ENCODE measurements at places on chromosomes 1 and 21. TPM values are rescaled to one million over a fixed set of nuclear protein-coding genes. Genes with fewer than 3 reads are reported as not detected.

DNA sequence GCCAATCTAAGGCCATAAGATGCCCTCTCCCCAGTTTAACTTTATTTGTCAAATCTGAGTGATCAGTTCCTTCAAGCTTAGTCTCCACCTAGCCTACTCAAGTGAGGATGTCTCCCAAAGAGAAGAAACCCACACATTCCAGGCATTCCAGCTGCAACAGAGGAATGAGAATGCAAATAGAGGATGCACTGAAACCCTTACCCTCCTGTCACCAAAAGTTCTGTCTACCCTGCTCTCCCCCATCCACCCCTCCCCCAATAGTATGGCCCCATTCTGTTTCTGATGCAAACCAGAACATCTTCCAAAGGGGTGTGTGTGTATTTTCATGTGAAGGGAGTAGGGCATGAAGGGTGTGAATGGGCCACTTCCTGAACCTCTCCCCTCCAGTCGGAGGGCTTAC, 3.0 kb downstream of the DUSP23 start:
- DNase-seq: no peak

DNA sequence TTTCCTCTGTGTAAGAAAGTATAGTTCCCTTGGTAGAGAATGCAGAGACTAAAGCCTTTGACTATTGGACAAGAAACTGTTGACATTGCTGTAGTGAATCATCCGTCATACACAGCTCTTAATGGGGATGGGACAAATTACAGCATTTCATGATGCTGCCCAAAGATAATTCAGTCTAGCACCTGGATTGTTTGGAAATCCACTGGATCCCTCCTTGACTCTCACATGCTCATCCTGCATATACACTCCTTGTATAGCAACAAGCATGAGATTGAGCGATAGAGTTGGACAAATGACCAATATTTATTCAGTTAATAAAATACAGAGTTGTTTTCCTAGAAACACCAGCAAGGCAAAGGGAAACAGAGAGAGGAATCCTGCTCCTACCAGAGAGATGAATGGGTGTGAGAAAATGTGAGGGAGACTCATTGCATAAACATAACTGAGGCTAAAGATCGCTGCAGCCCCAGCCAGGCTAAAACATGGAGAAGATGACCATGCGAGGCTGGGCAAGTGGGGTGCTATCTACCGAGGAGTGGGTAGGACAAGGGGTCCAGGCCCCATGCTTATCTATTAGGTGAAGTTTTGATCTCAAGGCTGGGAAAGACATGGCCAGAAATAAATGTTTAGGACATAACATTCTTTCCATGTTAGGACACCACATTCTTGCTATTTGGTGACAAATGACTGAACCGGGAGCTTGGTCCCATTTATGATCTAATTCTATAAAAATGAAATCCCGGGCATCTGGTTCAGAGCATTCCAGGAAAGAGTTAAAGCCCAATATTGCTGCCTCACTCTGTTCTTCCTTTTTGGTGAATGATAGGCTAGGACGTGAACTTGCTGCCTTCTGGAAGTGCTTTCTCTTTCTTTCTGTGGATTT, 153.2 kb downstream of the TGFB2 start:
- DNase-seq: no peak

- DNase-seq: no peak
Measured at GRCh38 chr1:18946550-18947381, 9.7 kb downstream of the IFFO2 start.

DNA sequence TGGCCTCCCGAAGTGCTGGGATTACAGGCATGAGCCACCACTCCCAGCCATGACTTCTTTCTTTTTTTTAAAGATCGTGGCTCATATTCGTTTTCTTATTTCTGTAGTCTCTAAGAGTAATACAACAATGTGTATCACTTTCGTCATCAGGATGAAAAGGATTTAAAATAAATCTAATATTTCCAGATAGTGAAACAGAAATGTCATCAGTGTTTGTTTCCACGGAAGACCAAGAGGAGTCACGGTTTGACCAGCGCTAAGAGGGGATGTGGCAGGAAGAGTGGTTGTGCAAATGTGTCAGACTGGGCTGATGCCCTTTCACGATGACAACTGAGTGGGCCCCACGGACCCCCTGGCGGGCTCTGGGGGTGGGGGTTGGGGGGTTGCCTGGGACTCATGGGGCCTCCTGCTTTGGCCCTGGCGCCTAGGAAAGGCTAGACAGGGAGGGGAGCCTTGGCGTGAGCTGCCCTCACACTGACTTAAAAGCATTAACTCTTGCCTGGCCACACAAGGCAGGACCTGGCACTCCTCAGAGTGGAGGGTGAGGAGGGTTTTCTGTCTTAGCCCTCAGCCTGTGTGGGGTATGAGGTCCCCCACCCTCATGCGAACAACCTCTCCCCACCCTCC, 8.4 kb downstream of the SOX13 start:
- no peak for DNase-seq

- DNase-seq: no peak
Measured at GRCh38 chr1:31786366-31787060, 22.4 kb upstream of the ADGRB2 start.

DNA sequence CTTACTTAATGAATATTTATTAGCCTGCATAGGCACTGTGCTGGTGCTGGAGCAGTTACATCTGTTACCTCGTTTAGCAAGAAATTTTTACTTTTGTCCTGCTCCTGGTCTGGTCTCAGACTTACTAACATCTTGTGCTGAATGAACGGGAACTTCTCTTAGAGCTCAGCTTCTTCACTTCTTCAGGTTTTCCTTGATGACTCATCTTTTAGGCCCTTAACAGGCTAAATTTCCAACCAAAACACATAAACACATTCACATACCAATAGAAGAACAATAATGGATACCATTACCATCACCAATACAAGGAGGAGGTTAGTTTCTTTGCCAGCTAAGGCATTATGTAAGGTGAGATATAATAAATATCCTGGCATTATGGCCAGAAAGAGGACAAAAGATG, 68.9 kb downstream of the IFI44 start:
- no peak for DNase-seq

DNA sequence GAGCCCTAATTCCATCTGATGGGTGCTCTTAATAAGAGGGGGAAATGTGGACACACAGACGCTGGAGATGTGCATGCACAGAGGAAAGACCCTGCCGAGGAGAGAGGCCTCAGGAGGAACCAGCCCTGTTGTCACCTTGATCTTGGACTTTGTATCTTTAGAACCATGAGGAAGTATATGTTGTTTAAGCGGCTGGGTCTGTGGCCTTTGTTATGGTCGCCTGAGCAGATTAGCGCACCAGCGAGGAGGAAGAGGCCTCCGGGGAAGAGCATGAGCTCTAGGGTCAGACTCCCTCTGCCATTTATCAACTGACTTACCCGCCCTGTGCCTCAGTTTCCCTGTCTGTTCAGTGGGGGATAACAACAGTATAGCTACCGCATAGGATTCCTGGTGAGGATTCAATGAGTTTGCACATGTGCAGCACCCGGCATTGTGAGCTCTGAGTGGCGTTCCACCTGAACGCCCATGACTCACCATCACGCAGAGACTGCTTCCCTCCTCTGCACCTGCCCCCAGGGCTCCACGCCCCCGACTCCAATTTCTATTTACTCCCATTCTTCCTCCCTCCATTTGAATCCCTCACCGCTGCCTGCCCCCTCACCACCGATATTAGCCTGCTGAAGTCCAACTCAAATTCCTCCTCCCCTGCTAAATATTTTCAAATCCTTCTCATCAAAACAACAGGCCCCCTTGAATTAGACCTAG, 67.2 kb downstream of the ATP5PO start:
- no peak for DNase-seq

- DNase-seq: no peak
Measured at GRCh38 chr1:10708757-10709156, 87.7 kb downstream of the CASZ1 start.

- peak; percentile 82 for DNase-seq
Measured at GRCh38 chr1:39196244-39197215, 8.0 kb upstream of the MACF1 start.

DNA sequence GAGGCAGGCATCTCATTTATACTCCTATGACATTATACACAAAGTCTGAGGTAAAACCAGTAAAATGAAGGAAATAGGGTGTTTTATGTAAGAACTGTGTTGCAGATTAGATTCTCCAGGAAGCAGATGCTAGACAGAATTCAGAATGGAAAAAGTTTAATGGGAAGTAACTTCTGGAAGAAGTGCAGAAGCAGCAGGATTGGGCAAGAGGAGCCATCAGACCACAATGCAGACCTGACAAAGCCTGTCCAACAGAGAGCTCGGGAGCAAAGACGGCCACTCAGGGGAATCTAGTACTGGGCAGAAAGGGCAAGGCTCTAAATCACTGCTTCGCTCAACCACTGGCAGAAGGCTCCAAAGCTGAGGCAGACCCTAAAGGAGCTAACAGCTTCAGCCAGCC, 33.7 kb downstream of the FBXO42 start:
- no peak for DNase-seq

DNA sequence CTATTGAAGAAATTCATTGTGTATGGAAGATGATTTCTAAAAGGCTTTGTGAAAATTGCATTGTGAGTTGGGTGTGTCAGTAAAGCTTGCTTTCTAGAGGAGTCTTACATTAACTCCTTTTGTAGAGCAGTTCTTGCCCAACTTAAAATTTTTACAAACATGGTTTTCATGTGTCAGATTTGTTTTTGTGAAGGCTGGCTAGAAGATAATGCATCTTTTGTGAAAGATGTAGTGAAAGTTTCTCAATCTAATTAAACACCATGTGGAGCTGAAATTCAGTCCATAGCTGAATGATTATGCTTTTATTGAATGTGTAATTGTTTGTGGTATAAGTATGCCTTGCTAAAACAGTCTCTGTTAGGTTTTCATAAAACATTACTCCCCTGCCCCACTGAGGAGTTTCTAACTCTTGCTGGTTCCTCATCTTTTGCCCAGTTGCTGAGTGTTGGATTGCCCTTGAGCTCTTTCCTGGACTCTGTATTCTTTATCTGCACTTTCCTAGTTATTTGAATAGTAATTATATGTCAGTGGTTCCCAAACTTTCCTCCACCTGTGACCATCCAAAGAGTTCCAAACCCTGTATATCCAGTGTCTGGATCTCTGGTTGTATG, 38.0 kb downstream of the KCTD3 start:
- no peak for DNase-seq

- DNase-seq: no peak
Measured at GRCh38 chr1:233211595-233211994, 83.9 kb downstream of the PCNX2 start.

GRCh38 chr1:155022927-155023236, 10.7 kb downstream of the DCST2 start:
- no peak for DNase-seq

GRCh38 chr1:157137408-157138219, 581 bp downstream of the ETV3 start:
- no peak for DNase-seq

GRCh38 chr1:92994105-92994712, 32.9 kb upstream of the DIPK1A start:
- DNase-seq: peak; percentile 91

- DNase-seq: no peak
Measured at GRCh38 chr1:15762546-15762945, 4.0 kb downstream of the FBLIM1 start.

DNA sequence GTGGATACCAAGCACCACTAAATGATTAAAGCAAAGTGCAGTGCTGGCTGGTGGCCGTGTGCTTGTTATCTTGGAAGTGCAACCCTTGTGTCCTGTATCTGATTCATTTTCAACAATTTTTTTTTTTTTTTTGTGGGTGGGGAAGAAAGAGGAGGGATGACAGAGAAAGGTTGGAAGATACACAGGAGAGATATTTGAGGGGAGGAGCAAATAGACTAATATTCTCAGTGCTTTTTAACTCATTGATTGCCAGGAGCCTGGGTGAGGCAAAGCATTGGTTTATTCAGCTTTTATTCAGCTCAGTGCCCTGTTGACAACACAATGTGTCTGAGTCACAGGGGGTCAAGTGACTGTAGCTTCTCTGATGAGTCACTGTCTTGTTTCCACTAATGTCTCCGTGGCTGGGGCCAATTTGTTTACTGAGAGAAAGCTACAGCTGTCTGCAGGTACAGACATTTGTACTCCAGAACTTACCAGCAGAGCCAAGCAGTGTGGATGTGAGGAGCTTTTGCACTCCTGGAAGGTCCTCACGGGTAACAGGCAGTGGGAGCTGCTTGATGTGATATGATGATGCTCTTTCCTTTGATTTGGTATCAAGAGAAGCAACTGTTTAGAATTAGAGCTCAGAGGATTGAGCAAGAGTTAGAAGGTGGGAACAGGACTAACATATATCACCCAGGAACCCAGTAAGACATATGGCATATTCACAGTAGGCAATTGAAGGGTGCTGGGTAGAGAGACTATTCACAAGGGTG, 23.6 kb upstream of the DNM3 start:
- peak; percentile 30 for DNase-seq

GRCh38 chr1:110714374-110714995, 39.7 kb upstream of the KCNA3 start:
- no peak for DNase-seq

GRCh38 chr1:87450615-87451209, 122.0 kb downstream of the LMO4 start:
- no peak for DNase-seq

DNA sequence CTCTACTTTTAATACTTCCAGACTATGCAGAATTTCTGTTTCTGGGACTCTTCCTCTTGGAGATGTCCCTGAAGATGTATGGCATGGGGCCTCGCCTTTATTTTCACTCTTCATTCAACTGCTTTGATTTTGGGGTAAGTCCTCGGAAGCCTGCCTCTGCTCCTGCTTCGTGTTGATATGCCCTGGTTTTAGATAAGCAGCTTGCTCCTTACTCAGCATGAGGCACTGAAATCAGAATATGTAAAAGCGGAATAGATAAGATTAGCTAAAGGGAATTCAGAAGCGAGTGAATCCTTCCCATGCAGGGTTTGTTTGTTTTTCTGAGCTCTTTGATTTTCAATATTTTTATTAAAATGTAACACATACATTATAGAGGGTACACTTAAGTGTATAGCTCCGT, 234.7 kb downstream of the CACNA1E start:
- no peak for DNase-seq

DNA sequence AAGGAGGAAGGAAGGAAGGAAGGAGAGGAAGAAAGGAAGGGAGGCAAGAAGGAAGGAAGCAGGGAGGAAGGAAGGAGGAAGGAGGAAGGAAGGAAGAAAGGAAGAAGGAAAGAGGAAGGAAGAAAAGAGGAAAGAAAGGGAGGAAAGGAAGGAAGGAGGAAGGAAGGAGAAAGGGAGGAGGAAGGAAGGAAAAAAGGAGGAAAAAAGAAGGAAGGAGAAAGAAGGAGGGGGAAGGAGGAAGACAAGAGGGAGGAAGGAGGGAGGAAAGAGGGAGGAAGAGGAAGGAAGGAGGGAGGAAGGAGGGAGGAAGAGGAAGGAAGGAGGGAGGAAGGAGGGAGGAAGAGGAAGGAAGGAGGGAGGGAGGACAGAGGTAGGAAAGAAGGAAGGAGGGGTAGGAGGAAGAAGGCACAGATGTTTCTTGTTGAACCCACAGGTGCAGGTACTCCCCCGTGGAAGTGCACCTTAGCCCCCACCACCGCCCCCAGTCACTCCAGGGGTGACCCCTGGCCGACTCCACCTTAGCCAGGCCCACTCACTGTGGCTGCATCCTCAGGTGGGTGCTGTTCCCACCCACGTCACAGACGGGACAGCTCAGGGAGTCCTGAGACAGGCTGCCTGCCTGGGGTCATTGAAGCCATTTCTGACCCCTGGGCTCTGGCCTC, 57.9 kb upstream of the TTC34 start:
- no peak for DNase-seq

LRRC7 gene
- total RNA-seq: 0.07 TPM

BCL2L15 gene
- 1.1 TPM for total RNA-seq

KCNE2 gene
- total RNA-seq: 0.31 TPM

OVAAL gene
- total RNA-seq: not detected

C1QTNF12 gene
- 4.4 TPM for total RNA-seq

BACE2 gene
- 6.9 TPM for total RNA-seq

Measured in A673 (cell line).